T-helper 17 cell (primary cell): ENCODE measurements at places on chromosomes 12 and 14. TPM values are rescaled to one million over a fixed set of nuclear protein-coding genes. Genes with fewer than 3 reads are reported as not detected.

GRCh38 chr12:31316891-31317290 is 9.1 kb downstream of the SINHCAF start:
- DNase-seq, result no peak

GRCh38 chr12:6072302-6072752 is 52.1 kb downstream of the VWF start:
- no peak for DNase-seq

- peak; percentile 69 for DNase-seq
Measured at GRCh38 chr14:22555384-22556011, 33.5 kb downstream of the DAD1 start.

DNA sequence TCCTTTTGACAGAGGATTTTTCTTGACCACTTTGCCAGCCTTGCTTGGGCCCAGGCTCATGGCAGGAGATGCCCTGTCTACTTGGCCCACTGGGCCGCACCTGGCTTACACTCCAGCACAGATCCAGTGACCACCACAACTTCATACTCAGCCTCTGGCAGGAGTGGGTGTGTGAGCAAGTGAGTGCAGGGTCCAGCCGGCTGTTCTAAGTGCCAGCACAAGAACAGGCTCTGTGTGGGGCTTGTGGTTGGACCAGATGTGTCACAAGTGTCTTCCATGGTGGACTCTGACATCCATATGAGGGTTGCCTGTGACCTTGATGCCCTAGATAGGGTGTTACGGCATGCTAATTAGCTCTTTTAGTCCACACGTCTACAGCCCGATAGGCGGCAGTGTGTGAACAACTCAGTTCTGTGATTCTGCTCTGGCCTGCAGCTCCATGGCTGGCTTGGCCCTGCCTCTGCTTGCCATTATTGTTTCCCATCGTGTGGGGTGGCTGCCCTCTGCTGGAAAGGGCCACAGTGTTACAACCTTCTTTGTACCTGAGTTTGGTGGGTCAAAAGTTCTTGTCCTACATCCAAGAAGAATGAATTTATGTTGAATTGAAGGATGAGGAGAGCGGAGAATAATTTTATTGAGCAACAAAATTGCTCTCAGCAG is 1089.1 kb downstream of the SLC6A15 start:
- no peak for DNase-seq

The FUT8 gene
- 45.5 TPM for total RNA-seq

- no peak for DNase-seq
Measured at GRCh38 chr12:80189241-80189640, 89.9 kb downstream of the OTOGL start.

The ANKS1B gene
- 0.35 TPM for total RNA-seq

DNA sequence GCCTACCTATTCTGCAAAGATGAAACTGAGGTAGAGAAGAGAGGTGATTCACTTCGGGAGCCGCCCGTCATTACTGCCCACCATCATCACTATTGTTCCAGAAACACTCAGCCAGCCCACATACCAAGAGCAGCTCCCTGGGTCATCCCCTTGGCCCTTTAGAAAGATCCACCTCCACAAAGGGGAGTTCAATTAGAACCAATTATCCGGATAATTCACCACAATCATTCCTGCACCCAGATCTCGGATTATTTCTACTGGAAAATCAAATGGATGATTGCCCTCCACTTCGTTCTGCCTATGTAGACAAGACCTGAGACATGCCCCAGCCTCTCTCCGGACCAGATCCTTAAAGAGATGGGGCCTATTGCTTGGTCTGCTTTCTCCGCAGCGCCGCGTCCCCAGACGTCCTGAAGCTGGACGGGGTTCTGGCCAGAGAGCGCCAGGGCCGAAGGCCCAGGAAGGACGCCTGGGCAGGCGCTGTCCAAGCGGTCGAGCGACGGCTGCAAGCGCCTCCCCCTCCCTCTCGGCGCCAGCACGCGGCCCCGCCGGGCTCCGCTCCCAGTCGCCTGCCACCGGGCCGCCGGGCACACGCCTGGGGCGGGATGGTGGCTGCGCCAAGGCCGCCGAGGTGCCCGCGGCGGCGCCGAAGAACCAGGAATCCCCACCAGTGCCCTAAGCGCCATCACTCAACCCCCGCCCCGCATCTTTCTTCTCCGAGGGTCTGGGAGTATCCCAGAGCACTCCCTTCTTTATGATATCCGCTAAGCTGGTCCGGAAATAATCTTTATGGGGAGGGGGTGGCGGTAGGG is 1.3 kb upstream of the ASCL1 start:
- DNase-seq, result no peak

DNA sequence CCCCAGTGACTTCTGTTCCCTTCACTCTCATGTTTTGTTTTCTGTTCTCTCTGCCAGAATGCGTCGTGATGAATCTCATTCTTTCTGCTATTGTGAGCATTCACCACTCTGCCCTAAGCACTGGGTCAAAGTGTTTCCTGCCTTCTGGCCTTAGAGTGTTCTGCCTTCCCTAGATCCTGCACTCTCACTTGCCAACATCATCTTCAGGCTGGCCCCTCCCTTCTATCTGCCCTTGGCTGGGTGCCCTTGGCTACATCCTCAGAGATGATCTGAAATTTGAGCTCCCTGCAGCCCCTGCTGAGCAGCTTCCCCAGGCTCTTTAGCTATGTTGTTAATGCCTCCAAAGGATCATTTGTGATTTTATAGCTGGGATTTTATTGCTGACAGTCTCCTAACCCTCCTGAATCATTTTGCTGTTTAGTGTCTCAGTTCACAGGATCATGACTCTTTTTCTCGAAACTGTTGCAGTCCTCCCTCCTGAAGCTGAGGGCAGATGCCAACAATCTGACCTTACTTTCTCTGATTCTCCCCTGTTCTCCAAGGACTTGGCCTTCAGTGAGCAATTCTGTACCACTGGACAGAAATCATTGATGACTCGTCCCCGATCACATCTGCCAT is 4.5 kb downstream of the DHRS2 start:
- no peak for DNase-seq

DNA sequence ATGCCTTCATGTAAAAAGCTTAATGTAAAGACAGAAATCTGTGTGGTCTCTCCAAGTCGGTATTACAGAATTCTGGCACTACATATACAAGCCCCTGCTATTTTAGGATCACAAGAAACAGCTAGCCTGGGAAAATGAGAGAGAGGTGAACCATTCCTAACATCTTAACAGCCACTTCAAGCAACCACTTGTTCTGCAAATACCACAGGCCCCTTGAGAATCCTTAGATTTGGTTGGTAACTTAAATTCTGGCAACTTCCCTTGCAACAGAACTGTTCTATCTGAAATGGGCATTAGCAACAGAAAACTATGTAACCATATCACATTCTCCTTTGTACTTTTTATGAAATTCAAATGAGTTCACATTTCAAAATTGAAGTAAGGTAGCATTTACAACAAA is 68.5 kb downstream of the SPPL3 start:
- DNase-seq, result no peak

GRCh38 chr12:83958997-83959396 is 953.6 kb downstream of the SLC6A15 start:
- DNase-seq, result no peak

DNA sequence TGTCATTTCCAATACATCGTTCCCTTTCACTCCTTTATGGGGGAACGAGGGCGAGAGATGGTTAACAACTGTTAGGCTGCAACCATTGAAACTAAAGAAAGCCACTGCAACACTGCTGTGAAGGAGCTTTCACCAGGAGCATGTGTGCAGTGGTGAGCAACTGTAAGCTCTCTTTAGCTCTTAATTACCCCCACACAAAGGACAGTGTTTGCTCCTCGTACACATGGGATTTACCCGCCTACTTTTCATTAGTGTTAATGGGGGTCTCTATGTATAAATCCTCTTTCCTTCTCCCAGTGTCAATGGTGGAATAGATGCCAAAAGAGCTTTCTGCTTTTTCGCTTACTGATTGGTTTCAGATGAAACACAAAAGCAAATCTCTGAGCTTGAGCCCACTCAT is 343.1 kb downstream of the FLRT2 start:
- DNase-seq, result no peak

DNA sequence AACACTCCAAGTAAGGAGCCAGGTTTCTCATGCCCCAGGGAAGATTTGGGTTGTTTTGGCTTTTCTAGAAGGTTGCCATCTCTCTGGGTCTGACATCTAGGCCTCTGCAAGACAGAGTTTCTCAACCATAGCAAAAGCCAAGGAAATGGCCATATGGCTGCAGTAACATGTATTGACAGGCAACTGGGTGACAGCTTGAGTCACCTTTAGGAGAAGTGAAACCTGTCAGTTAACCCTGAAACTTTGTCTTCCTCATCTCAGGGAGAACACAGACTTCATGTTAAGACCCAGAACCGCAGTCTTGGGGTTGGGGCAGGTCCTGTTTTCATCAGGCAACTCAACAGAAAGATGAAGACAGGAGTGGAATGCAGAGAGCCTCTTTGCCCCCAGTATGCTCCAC is 46.0 kb upstream of the PLBD1 start:
- DNase-seq, result no peak

- DNase-seq, result no peak
Measured at GRCh38 chr12:85644508-85644907, 191.7 kb downstream of the RASSF9 start.

- DNase-seq, result no peak
Measured at GRCh38 chr12:99647453-99647852, at the start of gene GARIN6. TSS of gene GARIN6 (plus strand) at chr12:99647753. CDS start at chr12:99648175, 422 bp downstream.

DNA sequence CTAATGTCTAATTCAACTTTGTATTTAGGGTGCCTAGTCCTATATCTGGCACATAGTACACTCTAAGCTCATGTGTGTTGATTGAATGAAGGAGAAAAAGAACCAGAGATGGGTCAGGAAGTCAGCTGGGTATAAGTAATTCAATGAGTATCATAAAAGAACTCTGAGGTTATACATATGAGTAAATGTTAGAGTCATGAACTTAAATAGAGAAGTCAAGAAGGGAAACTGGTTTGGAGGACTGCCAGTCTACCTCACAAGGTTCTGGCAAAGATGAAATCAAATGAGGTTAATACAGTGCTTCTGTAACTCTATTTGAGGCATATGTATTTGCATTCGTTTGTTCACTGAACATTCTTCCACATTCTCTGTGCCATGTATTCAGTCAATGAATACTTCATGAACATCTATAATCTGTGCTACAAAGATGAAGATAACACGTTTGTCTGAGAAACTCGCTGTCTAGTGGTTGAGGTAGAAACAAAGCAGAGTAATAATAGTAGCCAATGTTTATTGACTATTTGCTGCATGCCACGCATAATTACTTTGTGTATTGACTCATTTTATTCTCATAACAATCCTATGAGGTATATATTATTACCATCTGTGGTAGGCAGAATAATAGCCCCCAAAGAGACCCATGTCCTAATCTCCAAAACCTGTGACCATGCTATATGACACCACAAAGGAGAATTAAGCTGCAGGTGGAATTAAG is 88.9 kb downstream of the PTGER2 start:
- DNase-seq, result no peak

DNA sequence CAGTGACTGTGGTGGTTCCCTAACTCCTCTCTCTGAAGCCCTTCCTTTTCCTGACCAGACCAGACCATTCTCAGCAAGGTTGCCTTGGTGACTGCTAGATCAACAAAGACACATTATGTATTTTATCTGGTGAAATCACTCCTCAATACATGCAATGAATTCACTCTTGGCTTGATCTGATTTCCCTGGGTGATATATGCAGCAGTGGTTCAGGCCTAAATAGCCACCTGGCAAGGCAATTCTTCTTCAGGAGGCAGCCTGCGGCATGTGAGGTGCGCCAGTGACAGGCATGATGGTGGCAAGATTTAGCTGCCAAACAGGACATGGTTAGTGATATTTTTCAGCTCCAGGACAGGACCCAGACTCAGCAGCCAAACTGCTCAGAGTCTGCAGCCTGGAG is 350.3 kb upstream of the CCDC196 start:
- DNase-seq, result no peak

The AQP5 gene
- total RNA-seq, result not detected

DNA sequence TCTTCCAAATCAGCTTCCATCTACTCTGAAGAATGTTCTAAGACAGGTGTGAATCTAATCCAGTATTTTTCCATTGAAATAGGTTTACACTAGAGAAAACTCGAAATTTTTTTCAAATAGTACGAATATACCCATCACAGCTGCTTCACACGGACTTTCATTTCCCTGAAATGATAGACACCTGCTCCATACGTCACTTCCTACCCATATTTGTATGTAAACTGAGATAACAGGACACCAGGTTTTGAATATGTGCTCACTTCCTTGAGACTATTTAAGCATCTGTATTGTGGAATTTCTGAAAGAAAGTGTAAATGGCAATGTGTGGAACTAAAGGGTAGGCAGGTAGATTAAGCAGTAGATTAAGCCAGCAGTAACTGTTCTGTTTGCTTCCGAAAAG is 13.4 kb upstream of the ITPR2 start:
- no peak for DNase-seq

The FAM186B gene
- 0.39 TPM for total RNA-seq

The MAP3K9 gene
- total RNA-seq, result 7.7 TPM

The SELPLG gene
- total RNA-seq, result 91.3 TPM

The SOX5 gene
- total RNA-seq, result 1.4 TPM

GRCh38 chr12:29888777-29889176 is 105.0 kb upstream of the TMTC1 start:
- no peak for DNase-seq

The GAS2L3 gene
- total RNA-seq, result 0.44 TPM

- DNase-seq, result no peak
Measured at GRCh38 chr12:132277949-132278348, 51.4 kb downstream of the GALNT9 start.

DNA sequence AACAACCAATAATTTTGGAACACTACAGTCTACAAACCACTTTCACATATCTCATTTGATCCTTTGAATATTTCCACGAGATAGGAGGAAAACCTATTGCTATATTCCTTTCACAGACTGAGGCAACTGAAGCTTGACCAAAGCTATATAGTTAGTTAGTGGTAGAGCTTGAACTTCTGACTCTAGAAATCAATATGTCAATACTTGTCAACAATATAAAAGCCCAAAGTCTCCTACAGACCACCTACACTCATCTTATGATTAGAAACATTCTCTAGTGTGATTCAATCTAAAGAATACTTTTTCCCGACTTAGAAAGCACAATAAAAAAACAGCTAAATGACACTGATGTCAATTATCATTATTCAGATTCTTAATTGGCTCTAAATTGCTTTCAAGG is 139.4 kb downstream of the RPS29 start:
- no peak for DNase-seq

DNA sequence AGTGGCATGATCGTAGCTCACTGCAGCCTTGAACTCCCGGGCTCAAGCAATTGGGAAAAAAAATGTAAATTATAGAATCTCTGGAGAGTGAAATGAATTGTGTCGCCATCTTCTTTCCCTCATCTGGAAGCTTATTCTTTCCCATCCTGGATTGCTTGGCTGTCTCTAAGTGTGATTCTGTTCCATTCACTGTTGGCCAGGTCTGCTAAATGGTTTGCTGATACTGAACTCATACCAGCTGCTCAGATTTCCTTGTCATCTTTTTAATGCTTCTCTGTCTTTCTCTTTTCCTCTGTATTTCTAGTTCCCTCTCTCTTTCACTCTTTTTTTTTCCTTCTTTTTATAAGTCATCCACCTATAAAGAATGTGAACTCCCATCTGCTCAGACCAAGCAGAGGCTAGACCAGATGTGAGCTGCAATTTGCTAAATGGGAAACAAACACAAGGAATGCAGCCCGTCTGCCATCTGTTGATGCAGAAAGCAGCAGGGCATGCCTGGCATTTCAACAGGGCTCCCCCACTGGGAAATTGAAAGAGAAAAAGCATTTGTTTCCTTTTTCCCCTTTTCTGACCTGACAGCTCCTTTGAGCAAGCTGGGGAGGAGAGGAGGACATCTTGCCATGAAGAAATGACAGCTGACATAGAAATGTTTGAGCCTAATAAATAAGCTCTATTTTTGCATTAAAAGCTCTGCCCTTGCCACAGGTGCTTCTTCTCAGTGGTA is 1823.6 kb upstream of the FLRT2 start:
- no peak for DNase-seq
